GM13976 (cell line): ENCODE measurements at places on chromosomes 11 and 22.

DNA sequence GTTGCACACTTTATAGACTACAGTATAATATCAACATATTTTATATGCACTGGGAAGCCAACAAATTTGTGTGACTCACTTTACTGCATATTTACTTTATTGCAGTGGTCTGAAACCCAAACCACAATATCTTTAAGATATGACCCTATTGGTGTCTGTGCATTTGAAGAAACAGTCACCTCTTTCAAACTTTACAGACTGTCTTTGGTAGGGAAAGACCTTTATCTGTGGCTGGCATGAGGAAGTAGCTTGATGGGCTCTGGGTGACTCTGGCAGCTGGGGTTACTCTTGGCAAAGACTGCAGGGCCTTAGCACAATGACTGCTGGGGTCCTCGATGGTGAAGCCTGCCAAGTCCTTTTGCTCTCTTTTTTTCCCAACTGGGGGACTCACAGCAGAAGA, 21.3 kb upstream of the ABTB2 start:
- DNase-seq, result no peak

DNA sequence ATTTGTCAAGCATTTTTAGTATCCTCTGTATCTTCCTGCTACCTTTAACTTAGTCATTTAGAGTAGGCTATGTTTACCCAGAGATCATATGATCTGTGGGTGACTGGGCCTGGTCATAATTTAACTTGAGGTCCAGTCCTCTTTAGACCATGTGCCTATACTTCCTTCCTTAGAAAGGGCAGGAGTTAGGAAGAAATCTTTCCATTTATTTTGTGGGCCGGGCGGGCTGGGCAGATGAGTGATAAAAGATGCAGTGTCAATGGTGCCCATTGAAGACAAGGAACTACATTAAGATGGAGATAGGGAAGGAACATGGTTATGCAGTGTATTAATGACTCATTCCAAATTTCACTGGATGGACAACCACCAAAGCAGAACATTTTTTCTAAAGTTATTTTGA, 30.9 kb upstream of the PDE3B start:
- DNase-seq, result no peak

DNA sequence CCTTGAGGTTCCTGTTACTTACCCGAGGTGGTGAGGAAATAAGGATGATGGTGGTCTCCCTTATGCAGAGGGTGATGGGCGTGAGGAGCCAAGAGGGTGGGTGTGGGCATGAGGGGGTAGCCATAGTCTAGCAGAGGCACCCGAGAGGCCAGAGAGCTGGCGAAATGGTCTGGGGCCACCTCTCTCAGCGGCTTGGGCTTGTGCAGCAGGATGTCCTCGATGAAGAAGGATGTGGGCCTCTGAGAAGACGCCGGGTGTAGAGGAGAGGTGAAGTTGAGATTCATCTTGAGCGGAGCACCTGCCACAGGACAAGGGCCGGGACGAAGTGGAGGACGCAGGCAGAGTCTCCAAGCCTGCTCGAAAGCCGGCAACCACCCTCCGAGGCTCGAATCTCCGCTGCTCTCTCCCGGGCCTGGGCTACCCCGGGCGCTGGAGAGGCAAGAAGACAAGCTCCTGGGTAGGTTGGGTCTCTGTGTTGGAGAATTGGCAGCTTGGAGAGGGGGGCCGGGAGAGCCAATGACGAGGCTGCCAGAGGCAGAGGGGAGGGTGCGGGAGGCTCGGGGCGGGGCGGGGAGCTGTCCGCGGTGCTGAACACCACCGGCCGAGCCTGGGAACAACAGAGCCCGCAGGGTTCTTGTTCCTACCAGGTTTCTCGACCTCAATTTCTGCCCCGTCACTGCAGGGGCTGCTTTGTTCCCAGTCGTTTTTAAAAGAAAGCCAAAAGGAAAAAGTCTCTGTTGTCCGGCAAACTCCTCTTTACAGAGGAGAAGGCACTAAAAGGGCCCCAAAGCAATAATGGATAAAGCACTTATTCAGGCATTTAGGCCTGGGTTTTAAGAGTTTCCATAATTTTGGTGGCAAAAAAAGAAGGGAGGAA, at the start of gene BSX:
Gene BSX (minus strand): TSS at position 447 of the 877 bp plus-strand sequence. CDS start 163 bp downstream, at position 284.
- DNase-seq, result peak; percentile 78

- DNase-seq, result no peak
Measured at GRCh38 chr11:62911137-62912130, 9.7 kb downstream of the CHRM1 start.
